ENCODE measurements at places on chromosomes 16 and 17.
A peak's percentile ranks its signal among the peaks of the same experiment; 100 is the strongest.

GRCh38 chr17:33593991-33594390 lies 300.9 kb upstream of the ASIC2 start:
- no peak for DNase-seq

- peak; percentile 76 for DNase-seq
Observed at GRCh38 chr17:60077672-60078519, 825 bp downstream of the HEATR6 start.

- DNase-seq = no peak
Observed at GRCh38 chr17:1796800-1797199, 32.9 kb downstream of the SMYD4 start.

- peak; percentile 66 for DNase-seq
Observed at GRCh38 chr17:74737299-74738050, 419 bp downstream of the RAB37 start.

Data from stimulated activated CD8-positive, alpha-beta memory T cell treated with anti-CD3 and anti-CD28 coated beads, Interleukin-4, amount 100 ng/mL, for 48 hours (primary cell).